ENCODE measurements at places on chromosomes 16 and 17. TPM values are rescaled to one million over a fixed set of nuclear protein-coding genes. Genes with fewer than 3 reads are reported as not detected.
A peak's percentile ranks its signal among the peaks of the same experiment; 100 is the strongest.

Gene SCIMP
- total RNA-seq: not detected

GRCh38 chr16:2787961-2788360, 601 bp upstream of the PRSS33 start:
- no peak for DNase-seq

DNA sequence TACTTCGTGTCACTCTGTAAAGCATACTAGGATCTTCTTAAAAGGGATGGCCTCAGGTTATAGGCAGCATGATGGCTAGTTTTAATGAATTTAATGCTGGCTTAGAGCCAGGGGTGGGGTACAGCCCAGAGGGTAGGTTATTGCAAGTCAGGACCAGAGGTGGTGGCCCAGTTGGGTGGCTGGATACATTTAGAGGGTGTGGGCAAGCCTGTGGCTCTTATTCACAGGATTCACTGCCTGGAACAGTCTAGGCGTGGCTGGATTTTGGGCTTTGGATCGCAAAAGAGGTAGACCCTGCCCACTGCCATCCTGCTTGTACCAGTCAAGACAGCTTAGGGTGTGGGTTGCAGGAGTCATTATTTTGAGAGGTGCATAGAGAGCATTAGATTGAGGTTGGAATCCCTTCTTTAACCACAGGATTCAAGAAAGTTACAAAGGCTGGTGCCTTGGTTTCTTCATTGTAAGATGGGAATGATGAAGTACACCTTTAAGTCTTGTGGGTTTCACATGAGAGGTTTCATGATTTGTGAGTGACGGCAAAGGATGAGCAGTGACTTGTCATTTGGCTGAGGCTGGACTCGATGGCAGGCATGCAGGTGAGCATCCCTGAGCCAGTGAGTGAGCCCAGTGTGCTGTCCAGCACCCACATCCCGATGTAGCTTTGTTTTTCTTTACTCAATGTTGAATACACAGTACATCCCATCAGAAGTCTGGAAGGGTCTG, 85.2 kb downstream of the KSR1 start:
- no peak for DNase-seq

GRCh38 chr17:80939151-80940145, 52.2 kb upstream of the CHMP6 start:
- no peak for DNase-seq

- DNase-seq: no peak
Observed at GRCh38 chr16:75107505-75107904, 9.1 kb downstream of the LDHD start.

DNA sequence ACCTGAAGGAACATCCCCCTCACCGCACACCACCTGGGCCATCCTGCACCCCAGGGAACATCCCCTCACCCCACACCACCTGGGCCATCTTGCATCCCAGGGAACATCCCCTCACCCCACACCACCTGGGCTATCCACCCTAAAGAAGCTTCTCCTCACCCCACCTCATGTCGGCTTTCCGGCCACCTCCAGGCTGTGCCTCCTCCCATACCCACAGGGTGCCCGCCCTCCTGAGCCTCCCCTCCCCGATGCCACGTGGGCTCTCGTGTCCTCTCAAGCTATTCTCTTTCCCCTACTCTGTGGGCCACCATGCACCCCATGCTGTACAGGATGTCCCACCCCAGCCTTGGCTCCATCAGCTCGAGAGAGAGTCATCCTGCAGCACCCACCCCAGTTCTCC, 18.0 kb downstream of the MYLK3 start:
- DNase-seq: no peak

Gene RHBDL1
- 0.94 TPM for total RNA-seq

DNA sequence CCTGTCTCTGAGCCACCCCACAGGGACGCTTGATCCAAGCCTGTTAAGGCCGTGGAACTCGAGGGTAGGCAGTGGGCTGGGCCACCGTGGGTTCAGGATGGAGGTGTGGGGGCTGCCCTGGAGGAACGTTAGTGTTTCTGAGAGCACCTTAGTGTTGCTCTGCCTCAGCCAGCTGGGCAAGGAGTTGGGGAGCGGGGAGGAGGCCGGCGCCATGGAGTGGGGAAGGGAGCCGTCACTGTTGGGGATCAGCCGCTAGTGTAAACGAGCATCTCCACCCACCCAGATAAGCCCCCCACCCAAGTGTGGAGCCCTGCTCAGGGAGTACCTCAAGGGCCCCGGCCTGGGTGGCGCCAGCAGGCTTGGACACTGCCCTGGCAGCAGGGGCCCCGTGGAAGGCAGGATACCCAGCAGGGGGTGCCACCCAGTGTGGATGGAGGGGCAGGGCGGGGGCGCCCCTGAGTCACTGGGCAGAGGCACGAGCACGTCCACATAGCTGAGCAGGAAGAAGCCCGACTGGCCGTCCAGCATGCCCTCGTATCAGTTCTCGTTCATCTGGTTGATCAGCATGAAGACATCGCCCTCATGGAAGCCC, 98.6 kb downstream of the KPNA2 start:
- DNase-seq: no peak

DNA sequence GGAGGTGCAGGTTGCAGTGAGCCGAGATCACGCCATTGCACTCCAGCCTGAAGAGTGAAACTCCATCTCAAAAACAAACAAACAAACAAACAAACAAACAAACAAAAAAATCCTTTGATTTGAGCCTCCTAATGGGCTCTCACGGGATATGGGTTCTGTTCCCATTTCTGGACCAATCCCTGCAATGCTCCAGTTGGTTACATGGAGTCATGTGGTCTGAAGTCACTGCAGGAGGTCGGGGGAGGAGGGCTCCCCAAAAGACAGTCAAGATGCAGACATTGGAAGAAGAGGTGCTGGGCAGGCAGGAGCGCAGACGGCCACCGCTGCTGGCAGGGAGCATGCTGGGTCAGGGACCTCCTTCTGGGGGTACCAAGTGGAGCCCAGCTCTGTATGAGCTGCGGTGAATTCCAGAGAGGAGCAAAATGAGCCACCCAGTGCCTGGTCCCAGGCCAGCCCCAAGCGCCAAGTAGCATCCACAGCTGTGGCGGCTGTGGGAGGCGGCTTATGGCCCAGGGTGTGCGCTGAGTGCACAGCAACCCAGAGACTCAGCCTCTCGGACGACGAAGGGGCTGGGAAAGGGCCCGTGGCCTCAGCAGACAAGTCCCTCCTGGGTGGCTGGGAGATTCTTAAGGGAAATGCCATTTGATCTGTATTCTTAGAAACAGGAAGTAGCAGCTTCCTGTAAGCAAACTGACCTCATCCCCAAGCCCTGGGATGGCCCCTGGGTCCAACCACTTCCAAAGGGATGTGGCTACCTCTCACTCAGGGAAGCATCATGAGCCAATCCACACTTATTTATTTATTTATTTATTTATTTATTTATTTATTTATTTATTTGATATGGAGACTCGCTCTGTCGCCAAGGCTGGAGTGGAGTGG, 19.6 kb upstream of the ATP2A3 start:
- peak; percentile 55 for DNase-seq

Gene TEKT3
- not detected for total RNA-seq

Gene SLC5A10
- not detected for total RNA-seq

DNA sequence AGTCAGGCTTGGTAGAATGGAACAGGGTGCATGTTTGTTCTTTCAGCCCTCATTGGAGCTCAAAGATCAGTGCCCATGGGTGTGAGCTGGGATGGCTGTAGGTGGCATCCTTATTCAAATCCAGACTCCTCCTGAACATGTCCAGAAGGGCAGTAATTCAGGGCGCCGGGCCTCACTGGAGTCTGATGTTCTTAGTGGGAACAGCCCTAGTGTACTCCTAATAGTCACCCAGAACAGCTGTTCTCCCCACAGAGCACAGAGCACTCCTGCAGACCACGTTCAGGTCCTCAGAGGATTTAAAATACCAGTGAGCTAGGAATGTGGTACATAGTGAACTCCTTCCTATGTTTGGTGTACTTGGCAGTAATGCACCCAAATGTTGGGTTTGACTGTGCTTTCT, 96.2 kb downstream of the BANP start:
- no peak for DNase-seq

- DNase-seq: no peak
Observed at GRCh38 chr17:80945736-80946135, 45.9 kb upstream of the CHMP6 start.

GRCh38 chr16:87648236-87648635, 45.9 kb downstream of the JPH3 start:
- no peak for DNase-seq

DNA sequence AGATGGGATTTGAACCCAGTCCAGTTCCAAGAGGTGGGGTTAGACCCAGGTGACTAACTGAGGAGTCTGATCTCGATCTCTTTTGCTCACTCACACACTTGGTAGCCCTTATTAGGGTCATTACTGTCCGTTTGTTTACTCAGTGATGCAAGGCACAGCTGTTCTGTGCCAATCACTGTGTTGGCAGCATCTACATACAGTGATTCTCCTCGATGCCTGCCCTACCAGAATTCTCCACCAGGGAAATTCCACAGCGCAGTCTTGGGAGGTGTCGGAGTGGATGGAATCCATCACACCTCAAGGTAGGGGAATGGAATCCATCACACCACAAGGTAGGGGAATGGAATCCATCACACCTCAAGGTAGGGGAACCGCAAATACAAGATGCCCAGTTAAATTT, 279.6 kb downstream of the MAF start:
- DNase-seq: peak; percentile 39

DNA sequence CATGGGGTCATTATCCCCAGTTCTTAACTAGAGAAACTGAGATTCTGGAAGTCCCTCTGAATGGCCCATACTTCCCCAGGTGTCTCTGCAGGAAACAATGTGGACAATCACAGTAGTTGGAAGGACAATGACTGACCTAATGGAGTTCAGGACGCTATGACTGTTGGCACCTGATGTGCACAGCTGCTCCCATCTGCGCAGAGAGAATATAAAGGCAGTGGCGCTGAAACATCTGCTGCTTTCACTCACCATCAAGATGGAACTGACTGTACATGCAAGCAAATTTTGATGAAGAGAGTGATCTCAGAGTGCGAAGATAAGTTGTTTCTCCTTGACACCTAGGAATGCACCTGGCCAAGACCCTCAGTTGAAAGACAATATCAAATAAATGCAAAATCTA, 395.7 kb upstream of the ASIC2 start:
- peak; percentile 24 for DNase-seq

- DNase-seq: no peak
Observed at GRCh38 chr17:62935098-62935497, 30.9 kb upstream of the TANC2 start.

Gene MED31
- 20.1 TPM for total RNA-seq

DNA sequence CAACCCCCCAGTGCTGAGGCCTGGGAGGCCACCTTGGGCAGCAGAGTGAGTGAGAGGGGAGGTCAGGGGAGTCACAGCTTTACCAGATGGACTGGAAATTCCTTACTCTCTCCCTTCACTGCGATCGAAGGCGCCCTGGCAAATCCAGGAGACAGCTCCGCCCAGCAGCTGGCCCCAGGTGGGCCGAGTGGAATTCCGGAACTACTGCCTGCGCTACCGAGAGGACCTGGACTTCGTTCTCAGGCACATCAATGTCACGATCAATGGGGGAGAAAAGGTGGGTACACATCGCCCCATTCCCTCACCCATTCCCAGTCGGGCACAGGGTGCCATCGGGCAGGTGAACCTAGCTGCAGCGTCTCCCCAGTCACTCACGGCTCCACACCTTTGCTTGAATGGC, 91.6 kb downstream of the ABCC6 start:
- no peak for DNase-seq

GRCh38 chr16:89300976-89301360, 83.5 kb downstream of the ZNF778 start:
- DNase-seq: no peak

GRCh38 chr17:5784791-5785190, 200.5 kb upstream of the NLRP1 start:
- DNase-seq: no peak

- DNase-seq: no peak
Observed at GRCh38 chr17:48294806-48295361, 135.1 kb downstream of the SKAP1 start.

DNA sequence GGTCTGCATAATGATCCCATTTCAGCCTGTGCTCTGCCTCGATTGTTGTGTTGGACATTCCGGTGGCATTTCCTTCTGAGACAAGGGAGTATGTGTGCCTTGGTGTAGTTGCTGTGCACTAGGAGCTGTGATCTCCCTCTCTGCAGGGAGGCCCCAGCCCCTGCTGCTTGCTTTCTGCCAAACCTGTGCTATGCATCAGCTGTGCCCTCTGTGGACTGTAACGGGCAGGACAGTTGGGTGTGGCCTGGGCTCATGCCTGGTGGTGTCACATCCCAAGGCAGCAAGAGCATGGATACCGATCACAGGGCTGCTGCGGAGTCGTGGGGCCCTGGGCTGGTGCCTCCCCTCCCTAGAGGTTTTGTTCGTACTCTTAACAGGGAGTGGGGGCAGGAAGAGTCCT, 3.8 kb upstream of the JPT2 start:
- no peak for DNase-seq

- no peak for DNase-seq
Observed at GRCh38 chr17:48054238-48055185, 6.4 kb downstream of the NFE2L1 start.
